ENCODE measurements at places on chromosomes 7 and 10. TPM values are rescaled to one million over a fixed set of nuclear protein-coding genes. Genes with fewer than 3 reads are reported as not detected.

The CCDC3 gene
- total RNA-seq = 2.3 TPM

The PRPS1L1 gene
- total RNA-seq = not detected

The HMX3 gene
- total RNA-seq = not detected

The TWIST1 gene
- 11.5 TPM for total RNA-seq

The ELOVL3 gene
- not detected for total RNA-seq

The MKI67 gene
- total RNA-seq = 3.2 TPM

The PPP1R3C gene
- total RNA-seq = 29.9 TPM

The GNG11 gene
- total RNA-seq = 8.3 TPM

The NPM3 gene
- 47.0 TPM for total RNA-seq

The EIF5AL1 gene
- total RNA-seq = 0.10 TPM

The ECHDC3 gene
- total RNA-seq = 30.4 TPM

The CUZD1 gene
- 1.5 TPM for total RNA-seq

The FGFBP3 gene
- 0.28 TPM for total RNA-seq

The GLI3 gene
- total RNA-seq = 3.1 TPM

The KLF14 gene
- 0.39 TPM for total RNA-seq

The NYAP1 gene
- 3.2 TPM for total RNA-seq

The GIMAP1 gene
- total RNA-seq = 6.6 TPM

The ADIRF gene
- total RNA-seq = 17.8 TPM

The NUTM2A gene
- total RNA-seq = 0.61 TPM

The ANKRD22 gene
- 0.42 TPM for total RNA-seq

The KCNH2 gene
- total RNA-seq = 10.7 TPM

The UPK3B gene
- total RNA-seq = 2.6 TPM

The LARP4B gene
- 98.7 TPM for total RNA-seq

The TFAM gene
- 52.6 TPM for total RNA-seq

The CARD11 gene
- 2.5 TPM for total RNA-seq

The NME8 gene
- total RNA-seq = not detected

The MCU gene
- total RNA-seq = 10.6 TPM

The ASB15 gene
- total RNA-seq = not detected

The CDC14C gene
- total RNA-seq = not detected

The FOXI2 gene
- total RNA-seq = not detected

The IGF2BP3 gene
- 67.4 TPM for total RNA-seq

The ELMO1 gene
- 46.8 TPM for total RNA-seq

The TRIM73 gene
- total RNA-seq = 4.8 TPM

The IDI2 gene
- not detected for total RNA-seq

The ALOX5 gene
- 17.1 TPM for total RNA-seq
